ENCODE measurements at places on chromosomes 11 and 22.

DNA sequence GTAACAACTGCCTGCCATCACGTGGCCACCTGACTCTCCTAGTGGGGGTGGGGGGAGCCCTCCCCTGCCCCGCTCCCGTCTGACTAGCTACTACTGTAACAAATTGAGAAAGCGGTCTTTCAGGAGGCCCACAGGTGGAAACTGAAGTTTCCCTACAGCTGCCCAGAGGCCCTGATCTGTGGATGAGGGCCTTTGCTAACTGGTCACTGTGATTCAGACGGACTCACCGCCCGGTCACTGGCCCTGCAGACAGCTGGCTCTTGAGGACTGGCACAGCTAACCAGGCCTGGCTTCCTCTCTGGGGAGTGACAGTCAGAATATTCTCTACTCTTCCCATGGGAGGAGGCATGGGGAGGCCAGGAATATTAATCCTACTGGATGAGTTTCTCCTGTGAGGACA lies 116.8 kb downstream of the ARHGAP8 start:
- DNase-seq, result no peak

GRCh38 chr22:26418620-26419019 lies 10.4 kb upstream of the ASPHD2 start:
- DNase-seq, result no peak

- no peak for DNase-seq
Observed at GRCh38 chr11:9148035-9148434, 56.6 kb upstream of the SCUBE2 start.

DNA sequence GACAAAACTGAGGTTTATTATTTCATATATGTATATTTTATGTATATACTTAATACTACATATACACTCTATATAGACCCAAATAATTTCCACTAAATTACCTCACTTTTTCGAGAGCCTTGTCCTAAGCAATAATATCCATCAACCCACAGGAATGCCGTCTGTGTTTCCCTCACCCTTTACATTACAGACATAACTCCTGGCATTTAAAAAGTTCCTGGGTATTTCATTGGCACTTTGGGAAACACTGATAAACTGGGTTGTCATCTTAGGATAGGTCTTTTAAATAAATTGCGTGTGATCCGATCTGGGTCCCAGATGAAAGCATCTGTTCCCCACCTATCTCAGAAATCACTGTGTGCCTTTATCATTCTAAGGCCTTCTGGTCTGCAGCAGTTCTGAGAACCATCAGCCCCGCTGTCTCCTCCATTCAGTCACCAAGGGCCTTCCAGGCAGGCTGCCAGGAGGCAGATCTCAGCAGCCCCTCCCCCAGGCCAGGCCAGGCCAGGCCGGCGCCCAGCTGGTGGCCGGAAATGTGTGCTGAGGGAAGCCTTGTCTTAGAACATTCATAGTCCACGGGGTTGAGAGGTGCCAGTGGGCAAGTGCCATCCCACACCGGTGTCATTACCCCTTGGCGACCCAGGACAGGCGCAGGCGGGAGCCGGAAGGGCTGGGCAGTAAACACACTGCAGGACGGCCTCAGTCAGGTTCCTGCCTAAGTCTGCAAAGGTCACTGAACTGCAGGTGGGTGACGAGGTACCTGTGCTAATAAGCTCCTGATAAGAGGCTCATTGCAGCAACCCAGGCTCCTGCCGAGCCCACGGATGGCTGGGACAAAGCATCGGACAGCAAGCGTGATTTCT lies 3.3 kb downstream of the FGF19 start:
- DNase-seq, result no peak
